ENCODE measurements at places on chromosomes 2 and 18.

- DNase-seq: no peak
Measured at GRCh38 chr2:136407952-136408318, 290.0 kb upstream of the CXCR4 start.

GRCh38 chr2:137797641-137798040 lies 166.6 kb upstream of the HNMT start:
- no peak for DNase-seq

DNA sequence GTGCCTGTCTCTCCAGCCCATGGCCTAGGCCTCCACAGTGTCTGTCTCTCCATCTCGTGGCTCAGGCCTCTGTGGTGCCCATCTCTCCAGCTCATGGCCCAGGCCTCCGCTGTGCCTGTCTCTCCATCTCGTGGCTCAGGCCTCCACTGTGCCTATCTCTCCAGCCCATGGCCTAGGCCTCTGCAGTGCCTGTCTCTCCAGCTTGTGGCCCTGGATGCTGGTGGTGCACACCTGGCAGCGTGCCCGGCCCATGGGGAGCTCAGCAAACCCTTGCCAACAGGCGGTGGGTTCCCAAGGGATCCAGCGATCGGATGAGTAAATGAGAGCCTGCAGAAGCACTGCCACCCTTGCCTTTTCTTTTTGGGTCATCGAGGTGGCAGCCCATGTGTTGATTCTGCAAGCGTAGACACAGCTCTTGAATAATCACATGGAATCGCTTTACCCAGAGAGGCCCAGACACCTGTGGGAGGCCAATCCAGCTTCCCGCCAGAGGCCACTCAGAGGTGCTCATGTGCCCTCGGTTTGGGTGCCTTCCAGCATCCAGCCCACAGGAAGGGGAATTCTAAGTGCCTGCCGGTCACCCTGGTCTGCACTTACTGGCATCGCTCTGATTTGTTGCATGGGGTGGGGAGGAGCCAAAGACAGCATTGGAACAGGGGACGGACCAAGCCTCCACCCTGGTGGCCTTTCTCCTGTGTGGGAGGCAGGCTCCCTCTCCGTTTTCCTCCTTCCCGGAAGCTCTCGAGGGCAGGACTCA lies 101.8 kb upstream of the HDAC4 start:
- no peak for DNase-seq

- DNase-seq: peak; percentile 64
Measured at GRCh38 chr2:96538487-96539214, 2.1 kb downstream of the ARID5A start.

DNA sequence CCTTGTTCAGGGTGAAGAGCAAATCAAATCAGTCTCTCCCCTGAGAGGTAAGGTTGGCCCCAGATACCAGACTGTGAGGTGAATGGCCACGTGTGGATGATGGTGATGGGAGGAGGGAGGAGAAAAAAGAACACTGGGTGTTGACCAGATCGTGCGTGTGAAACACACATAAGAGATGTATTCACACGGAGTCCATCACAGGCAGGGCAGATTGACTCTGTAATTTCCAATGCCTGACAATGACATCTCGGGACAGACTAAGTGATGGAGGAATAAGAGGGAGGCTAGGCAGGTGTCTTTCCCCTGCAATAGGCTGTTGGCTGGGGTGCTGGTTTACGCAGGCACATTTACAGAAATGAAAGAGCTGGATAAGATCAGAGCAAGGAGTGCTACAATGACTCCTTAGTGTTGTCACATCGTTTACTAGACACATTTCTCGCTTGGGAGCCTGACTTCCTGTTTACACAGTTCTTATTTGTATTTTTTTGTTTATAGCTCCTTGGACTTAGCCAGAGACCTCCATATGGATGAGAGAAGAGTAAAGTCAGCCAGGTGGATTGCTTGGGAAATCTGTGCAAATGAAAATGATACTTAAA lies 43.1 kb downstream of the CPO start:
- no peak for DNase-seq

- no peak for DNase-seq
Measured at GRCh38 chr18:53417003-53417402, 807.5 kb downstream of the MBD2 start.

DNA sequence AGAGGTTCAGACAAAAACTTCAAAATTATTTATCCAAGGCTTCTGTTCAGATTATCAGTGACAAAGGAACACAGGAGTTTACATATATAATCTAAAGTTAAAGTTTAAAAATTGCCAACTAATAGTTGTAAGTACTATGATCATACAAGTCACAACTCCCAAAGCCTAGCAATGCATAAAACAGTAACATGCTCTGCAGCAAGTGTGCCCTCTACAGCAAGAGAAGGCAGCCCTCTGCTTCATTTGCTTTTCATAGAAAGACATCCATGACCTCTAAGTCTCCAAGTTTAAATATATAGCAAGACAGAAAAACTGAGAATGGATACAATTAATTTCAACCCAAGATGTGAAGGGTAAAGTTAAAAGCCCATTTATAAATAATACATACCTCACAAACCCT lies 13.3 kb downstream of the RAB1A start:
- no peak for DNase-seq
